Thymus (tissue), 14 donors: ENCODE measurements at places on chromosomes 13 and 19.

DNA sequence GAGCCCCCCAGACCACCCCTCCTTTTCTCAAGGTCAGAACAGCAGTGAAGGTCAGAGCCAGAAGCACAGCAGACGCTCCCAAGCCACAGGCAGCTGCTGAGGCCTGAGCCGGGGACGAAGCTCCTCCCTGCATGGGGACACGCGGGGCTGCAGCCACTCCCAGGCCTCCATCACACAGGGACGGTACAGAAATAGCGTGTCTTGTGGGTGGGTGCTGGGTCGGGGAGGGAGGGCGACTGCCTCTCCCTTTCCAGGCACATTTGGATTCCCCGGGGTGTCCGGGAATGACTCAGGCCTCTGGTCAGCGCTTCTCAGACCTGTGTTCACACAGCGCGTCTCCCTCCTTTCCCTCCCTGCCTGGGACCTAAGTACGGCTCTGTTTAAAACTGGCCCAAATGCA lies 33.2 kb downstream of the RASA3 start:
- no peak for DNase-seq

GRCh38 chr13:105783261-105783660 lies 752.2 kb downstream of the EFNB2 start:
- no peak for DNase-seq

DNA sequence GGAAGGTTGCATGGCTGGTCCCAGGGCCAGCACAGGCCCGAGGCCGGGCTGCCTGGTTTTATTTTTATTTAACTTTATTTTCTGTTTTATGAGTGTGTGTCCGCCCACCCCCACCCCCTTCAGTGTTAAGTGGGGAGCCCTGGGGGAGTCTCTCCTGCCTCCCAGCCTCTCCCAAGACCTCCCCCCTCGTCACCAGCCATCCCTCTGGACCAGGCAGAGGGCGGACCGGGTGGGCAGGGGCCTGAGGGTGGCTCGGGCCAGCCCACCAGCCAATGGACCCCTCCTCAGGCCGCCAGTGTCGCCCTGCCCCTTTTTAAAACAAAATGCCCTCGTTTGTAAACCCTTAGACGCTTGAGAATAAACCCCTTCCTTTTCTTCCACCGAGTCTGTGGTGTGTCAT lies 531 bp upstream of the TGFBR3L start:
- no peak for DNase-seq

GRCh38 chr13:110662091-110662490 lies 43.8 kb downstream of the CARS2 start:
- DNase-seq, result no peak

DNA sequence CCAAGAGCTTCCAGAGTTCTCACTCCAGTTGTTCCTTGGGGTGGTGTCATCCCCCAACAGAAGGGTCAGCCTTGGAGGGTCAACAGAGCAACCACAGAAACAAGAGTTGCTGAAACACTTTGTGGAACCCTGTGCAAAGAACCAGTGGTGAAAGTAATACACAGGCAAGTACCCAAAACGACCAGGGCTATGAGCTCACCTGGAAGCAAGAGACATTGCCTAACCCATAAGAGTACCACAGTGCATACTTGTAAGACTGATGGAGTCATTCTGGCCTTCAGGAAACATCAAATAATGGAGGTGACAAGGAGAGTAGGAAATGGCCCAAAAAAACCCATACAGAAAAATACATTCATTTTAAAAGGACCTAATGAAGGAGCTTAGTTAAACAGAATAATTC lies 184.3 kb upstream of the TSC22D1 start:
- no peak for DNase-seq

GRCh38 chr19:56176881-56177280 lies 1.1 kb downstream of the GALP start:
- DNase-seq, result no peak

GRCh38 chr19:11088506-11089253 lies 583 bp upstream of the LDLR start:
- no peak for DNase-seq

GRCh38 chr19:55113570-55114039 lies 3.8 kb downstream of the PPP1R12C start:
- no peak for DNase-seq

GRCh38 chr19:41696402-41697197 lies 8.5 kb upstream of the CEACAM7 start:
- DNase-seq, result no peak

DNA sequence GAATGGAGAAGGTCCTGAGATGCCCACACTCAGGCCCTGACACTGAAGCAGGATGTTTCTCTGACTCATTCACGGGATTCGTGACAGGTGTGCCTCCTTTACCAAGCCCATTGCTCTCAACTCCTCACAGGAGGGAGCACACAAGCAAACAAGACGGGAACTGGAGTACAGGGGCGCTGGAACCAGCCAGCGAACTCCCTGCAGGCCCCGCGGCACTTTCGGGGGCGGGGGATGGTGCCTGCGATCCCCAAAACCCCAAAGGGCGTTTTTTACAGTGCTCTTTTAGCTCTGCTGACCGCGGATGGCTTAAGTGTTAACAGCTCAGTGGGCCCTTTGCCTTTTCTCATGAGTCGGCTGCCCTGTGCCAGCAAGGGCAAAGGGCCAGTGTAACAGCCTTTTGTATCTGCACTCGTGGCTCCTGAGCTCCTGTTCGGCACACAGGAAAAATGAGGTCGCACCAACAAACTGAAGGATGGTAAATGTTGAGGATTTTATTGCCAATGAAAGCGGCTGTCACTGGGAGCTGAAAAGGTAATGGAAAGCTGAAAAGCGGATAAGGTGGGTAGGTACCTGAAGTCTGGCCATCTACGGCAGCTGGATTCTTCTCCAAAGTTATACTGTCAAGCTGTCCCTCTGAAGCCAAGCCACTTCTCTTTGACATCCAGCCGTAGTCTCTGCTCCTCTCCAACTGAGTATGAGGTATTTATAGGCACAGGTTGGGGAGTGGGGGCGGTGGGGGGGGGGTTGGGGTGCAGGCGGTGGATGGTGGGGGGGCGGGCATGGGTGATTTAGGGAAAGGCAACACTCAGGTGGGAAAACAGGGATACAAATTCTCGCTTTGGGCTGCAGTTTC lies 65.0 kb upstream of the TRPC4 start:
- DNase-seq, result no peak
